ENCODE measurements at places on chromosomes 11 and 22.

- no peak for DNase-seq
Observed at GRCh38 chr22:38858492-38858891, 13.5 kb downstream of the CBX6 start.

- no peak for DNase-seq
Observed at GRCh38 chr11:128550261-128550821, 37.0 kb downstream of the ETS1 start.

DNA sequence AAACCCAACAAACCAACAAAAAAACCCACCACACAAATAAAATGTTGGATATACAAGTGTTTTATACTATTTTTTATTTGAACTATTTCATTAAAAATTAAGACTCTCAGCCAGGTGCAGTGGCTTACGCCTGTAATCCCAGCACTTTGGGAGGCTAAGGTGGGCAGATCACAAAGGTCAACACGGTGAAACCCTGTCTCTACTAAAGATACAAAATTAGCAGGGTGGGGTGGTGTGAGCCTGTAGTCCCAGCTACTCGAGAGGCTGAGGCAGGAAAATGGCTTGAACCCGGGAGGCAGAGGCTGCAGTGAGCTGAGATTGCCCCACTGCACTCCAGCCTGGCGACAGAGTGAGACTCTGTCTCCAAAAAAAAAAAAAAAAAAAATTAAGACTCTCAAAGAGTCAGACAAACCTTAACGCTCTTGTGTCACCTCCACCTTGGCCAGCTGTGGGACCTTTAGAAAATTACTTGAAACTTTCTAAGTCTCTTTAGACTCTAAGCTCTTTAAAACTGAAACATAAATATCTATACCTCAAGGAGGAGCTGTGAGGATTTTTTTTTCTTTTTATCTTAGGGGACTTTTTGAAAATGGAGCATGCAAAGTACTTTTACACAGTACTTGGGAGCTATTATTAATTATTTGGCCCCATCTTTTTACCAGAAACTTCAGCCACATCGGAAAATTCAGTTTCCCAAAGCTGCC lies 68.4 kb upstream of the CLNS1A start:
- DNase-seq = no peak

DNA sequence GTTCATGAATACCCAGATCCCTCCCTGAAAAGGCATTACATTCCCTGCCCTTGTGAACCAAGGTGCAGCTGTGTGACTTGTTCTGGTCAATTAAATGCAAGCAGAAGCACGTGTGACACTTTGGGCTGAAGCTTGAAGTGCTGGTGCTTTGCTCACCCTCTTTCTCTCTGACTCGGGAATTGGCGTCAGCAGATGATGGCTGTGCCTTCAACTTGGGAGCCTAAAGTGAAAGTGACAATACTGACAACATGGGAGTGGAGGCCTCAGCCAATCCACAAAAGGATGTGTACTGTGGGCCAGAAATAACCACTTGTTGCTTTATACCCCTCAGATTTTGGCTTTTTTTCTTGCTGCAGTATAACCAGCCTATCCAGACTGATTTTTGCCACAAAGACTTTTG lies 148.3 kb upstream of the THY1 start:
- no peak for DNase-seq

- no peak for DNase-seq
Observed at GRCh38 chr22:44962741-44963454, 46.9 kb downstream of the PHF21B start.

DNA sequence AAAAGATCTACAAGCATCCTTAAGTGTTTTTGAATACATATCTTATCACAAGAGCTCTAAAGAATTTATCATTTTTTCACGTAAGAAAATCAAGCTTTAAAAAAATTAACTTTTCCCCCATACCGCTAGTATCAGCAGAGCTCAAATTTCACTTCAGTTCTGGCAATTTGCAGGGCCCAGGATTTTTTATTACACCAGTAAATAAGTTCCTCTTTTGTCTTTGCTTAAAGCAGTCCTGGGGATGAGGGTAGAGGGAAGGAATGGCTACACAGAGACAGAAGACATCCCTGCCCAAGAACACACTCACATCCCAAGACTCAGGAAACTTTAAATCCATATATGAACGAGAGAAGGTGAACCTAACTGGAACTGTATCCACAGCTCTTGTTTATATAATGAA lies 22.6 kb upstream of the SORL1 start:
- DNase-seq = no peak
